PC-9 (cell line): ENCODE measurements at places on chromosomes 16 and 17. TPM values are rescaled to one million over a fixed set of nuclear protein-coding genes. Genes with fewer than 3 reads are reported as not detected.
A peak's percentile ranks its signal among the peaks of the same experiment; 100 is the strongest.

KRTAP2-2 gene
- total RNA-seq = not detected in 2 replicates

DNA sequence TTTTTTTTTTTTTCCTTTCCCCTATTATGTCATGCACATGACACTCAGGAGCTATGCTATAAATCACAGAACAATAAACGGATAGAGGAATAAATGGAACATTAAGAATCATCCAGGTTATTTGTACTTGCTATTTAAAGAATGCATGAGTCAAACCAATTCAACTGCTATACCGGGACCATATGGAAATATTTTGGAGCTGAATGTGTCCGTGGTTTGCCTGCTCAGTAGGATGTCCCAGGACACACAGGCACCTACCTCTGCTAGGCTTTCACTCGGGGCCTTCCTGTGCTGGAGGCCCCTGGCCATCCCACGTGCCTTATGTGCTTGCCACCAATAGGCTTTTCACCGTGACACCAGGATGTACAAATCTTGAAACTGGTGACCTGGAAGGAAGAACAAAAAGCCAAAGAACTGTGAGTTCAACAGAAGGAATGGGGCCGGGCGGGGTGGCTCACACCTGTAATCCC, 15.3 kb upstream of the SEC14L1 start:
- H3K36me3 ChIP-seq = no peaks in the 10 kb centered on the region
- peaks cover 54% of the 10 kb centered on the region for H3K4me1 ChIP-seq
- no peak overlapping the region for H3K4me3 ChIP-seq
- peak overlapping the region; percentile 98 for H3K27ac ChIP-seq
- no peaks in the 10 kb centered on the region for H3K27me3 ChIP-seq

NPW gene
- 4.0 and 8.1 TPM in 2 replicates for total RNA-seq

DNA sequence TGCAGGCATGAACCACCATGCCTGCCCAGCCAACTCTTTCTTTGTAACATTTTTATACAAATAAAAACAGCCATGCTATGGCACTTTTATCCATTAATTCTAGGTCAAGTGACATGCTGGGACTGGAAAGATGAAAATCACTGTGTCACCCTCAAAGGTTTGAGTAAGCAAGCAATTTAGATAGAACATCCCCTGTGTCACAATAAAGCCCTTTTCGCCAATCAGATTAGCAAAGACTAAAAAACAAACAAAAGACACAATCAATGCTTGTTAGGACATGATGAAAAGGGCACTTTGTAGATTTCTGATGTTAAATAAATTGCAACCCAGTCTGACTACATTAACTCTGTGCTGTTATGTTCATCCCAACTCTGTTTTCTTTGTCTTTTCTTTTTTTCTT, 26.4 kb downstream of the CHP2 start:
- H3K4me3 ChIP-seq = no peak overlapping the region
- H3K36me3 ChIP-seq = no peaks in the 10 kb centered on the region
- no peak overlapping the region for H3K27ac ChIP-seq
- no peaks in the 10 kb centered on the region for H3K4me1 ChIP-seq

GRCh38 chr16:28478506-28479180, 6.5 kb upstream of the NPIPB7 start:
- H3K36me3 ChIP-seq = peaks cover 46% of the 10 kb centered on the region
- H3K27me3 ChIP-seq = no peaks in the 10 kb centered on the region
- no peaks in the 10 kb centered on the region for H3K4me1 ChIP-seq
- no peak for DNase-seq

GRCh38 chr17:48462946-48463345, 32.9 kb upstream of the SKAP1 start:
- DNase-seq = no peak
- no peak overlapping the region for H3K4me3 ChIP-seq
- no peak overlapping the region for H3K27ac ChIP-seq
- no peaks in the 10 kb centered on the region for H3K4me1 ChIP-seq
- no peaks in the 10 kb centered on the region for H3K36me3 ChIP-seq

RNFT1 gene
- total RNA-seq = 19.9 and 24.7 TPM in 2 replicates

IRF8 gene
- not detected in 2 replicates for total RNA-seq

DNA sequence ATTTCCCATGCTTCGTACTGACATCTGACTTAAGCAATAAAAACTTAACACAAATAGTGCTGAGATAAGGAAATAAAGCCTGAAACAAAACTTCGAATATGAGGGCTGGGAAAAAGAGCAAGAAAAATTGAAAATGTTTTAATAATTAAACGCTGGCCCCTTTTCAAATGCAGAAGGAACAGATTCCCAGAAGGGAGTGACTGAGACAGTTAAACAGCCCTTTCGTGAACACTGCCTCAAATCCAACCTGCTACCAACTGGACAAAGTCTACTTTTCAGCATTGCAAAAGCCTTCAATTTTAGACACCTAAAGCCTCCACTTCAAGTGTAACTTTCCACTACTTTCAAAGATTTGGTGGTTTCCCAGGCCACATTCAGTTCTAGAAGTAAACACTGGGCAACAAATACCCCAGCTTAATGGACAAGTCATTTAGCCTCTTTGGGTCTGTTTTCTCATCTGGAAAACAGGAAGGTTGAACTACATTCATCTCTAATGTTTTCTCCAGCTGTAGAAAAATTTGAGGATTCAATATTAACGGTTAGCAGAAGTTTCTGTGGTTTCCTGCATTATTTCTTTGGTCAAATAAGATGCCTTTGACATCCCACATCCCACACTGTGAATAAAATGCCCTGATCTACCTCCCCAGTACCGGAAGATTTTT, 11.8 kb downstream of the RFFL start:
- DNase-seq = no peak
- H3K4me3 ChIP-seq = no peak overlapping the region
- H3K36me3 ChIP-seq = no peaks in the 10 kb centered on the region

DNA sequence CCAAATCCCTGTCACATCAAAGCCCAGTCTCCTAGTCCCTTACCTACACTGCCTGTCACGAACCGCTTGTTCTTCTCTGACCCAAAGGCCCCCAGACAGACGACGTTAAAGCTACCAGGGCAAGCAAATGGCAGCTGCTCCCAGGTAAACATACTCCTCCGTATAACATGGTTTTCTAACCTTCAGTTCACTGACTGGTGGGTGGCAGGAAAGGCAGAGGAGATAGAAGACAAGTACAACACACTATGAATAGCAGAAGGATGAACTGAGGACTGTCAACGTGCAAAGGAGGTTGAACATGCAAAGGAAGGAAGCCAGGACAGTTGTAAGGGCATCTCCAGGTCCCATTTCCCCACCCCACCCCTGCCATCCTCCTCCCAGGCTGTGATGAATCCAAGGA, 449.8 kb downstream of the SHISA9 start:
- DNase-seq = no peak
- H3K4me1 ChIP-seq = no peaks in the 10 kb centered on the region
- H3K27me3 ChIP-seq = no peaks in the 10 kb centered on the region

BICDL2 gene
- total RNA-seq = 57.9 and 68.7 TPM in 2 replicates

GRCh38 chr16:86039606-86040005, 140.6 kb downstream of the IRF8 start:
- H3K27me3 ChIP-seq = peaks cover 88% of the 10 kb centered on the region
- no peak overlapping the region for H3K4me3 ChIP-seq
- no peak for DNase-seq
- H3K36me3 ChIP-seq = no peaks in the 10 kb centered on the region
